ENCODE measurements at places on chromosomes 2 and 18. TPM values are rescaled to one million over a fixed set of nuclear protein-coding genes. Genes with fewer than 3 reads are reported as not detected.

- no peak overlapping the region for H3K4me3 ChIP-seq
- H3K27me3 ChIP-seq, result no peaks in the 10 kb centered on the region
- no peaks in the 10 kb centered on the region for H3K4me1 ChIP-seq
- no peak overlapping the region for H3K27ac ChIP-seq
Measured at GRCh38 chr2:99863903-99864270, 278.5 kb downstream of the AFF3 start.

- H3K27me3 ChIP-seq, result no peaks in the 10 kb centered on the region
- no peaks in the 10 kb centered on the region for H3K36me3 ChIP-seq
- DNase-seq, result no peak
- no peaks in the 10 kb centered on the region for H3K4me1 ChIP-seq
- no peak overlapping the region for H3K27ac ChIP-seq
Measured at GRCh38 chr2:195482010-195482409, 175.0 kb upstream of the SLC39A10 start.

- no peak for DNase-seq
- no peak overlapping the region for H3K27ac ChIP-seq
- H3K36me3 ChIP-seq, result no peaks in the 10 kb centered on the region
- no peaks in the 10 kb centered on the region for H3K4me1 ChIP-seq
- H3K27me3 ChIP-seq, result no peaks in the 10 kb centered on the region
Measured at GRCh38 chr2:171810422-171811244, 83.4 kb downstream of the SLC25A12 start.

DNA sequence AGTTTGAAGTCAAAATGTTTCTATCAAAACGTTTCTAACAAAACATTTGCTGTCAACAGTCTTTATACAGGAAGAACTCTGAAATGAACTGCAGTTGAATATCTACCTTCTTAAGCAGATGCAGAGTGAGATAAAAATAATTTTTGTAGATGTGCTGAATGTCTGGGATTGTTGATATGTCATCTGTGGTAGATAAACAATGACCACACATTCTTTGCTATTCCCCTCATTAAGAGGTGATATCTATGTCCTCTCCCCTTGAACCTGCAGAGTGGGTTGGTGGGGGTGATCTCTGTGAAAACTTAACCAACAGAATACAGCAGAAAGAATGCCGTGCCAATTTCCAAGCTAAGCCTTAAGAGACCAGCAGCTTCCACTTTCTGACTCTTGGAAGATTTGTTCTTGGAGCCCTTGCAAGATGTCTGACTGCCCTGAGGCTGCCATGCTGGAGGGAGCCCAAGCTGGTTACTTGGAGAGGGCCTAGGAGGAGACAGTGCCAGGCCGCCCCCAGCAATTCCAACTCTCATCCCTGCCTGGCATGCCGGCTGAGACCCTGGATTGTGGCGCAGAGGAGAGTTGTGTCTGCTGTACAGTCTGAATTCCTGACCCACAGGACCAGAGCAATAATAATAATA is 80.8 kb downstream of the COLEC12 start:
- H3K27me3 ChIP-seq, result no peaks in the 10 kb centered on the region
- peaks cover 3% of the 10 kb centered on the region for H3K4me1 ChIP-seq
- no peak overlapping the region for H3K27ac ChIP-seq
- no peaks in the 10 kb centered on the region for H3K36me3 ChIP-seq

GRCh38 chr18:75406491-75407445 is 20.7 kb downstream of the SMIM21 start:
- H3K4me3 ChIP-seq, result peak overlapping the region; percentile 4
- no peak for DNase-seq
- no peaks in the 10 kb centered on the region for H3K36me3 ChIP-seq
- no peak overlapping the region for H3K27ac ChIP-seq

GRCh38 chr2:42770288-42771131 is 6.6 kb upstream of the OXER1 start:
- no peaks in the 10 kb centered on the region for H3K27me3 ChIP-seq
- no peak overlapping the region for H3K4me3 ChIP-seq
- peak; percentile 44 for DNase-seq
- no peak overlapping the region for H3K27ac ChIP-seq
- H3K36me3 ChIP-seq, result no peaks in the 10 kb centered on the region

GRCh38 chr2:231063347-231063746 is 6.7 kb downstream of the PSMD1 start:
- H3K27ac ChIP-seq, result no peak overlapping the region
- peaks cover 3% of the 10 kb centered on the region for H3K4me1 ChIP-seq
- no peak for DNase-seq
- H3K27me3 ChIP-seq, result no peaks in the 10 kb centered on the region

DNA sequence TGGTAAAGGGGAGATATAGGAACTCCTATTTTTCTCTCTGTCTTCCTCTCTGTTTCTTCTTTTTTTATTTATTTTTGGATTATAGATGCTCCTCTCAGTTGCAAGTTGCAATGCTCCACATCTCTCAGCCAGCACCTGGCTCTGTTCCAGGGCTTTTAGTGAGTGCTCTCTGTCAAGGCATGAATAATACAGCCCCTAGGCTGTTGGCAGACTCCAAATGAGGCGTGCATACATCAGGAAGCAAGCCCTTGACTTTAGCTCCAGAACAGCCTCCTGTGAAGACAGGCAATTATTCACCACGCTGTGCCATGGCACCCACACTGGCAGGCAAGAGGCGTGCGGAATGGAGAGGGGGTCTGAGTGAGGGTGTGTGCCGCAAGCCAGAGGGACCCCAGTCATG is 228.1 kb upstream of the PXDN start:
- DNase-seq, result no peak

DNA sequence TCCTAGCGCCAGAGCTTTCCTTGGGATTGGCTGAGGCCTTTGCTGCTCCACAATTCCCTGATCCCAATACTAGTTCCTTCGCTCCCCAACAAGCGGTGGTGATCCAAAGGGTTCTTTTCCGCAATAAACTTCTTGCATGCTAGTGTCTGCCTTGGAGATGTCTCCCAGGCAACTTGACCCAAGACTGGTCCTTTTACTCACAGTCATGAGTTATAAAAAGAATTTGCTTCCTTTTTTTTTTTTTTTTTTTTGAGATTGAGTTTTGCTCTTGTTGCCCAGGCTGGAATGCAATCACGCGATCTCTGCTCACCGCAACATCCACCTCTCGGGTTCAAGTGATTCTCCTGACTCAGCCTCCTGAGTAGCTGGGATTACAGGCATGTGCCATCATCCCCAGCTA is 89.8 kb upstream of the SP3 start:
- H3K4me3 ChIP-seq, result no peak overlapping the region
- H3K4me1 ChIP-seq, result peaks cover 4% of the 10 kb centered on the region
- no peaks in the 10 kb centered on the region for H3K36me3 ChIP-seq
- no peak for DNase-seq
- no peak overlapping the region for H3K27ac ChIP-seq

- peaks cover 13% of the 10 kb centered on the region for H3K4me1 ChIP-seq
- H3K27me3 ChIP-seq, result no peaks in the 10 kb centered on the region
- H3K27ac ChIP-seq, result no peak overlapping the region
- H3K36me3 ChIP-seq, result no peaks in the 10 kb centered on the region
- no peak for DNase-seq
Measured at GRCh38 chr2:190535586-190535985, 1.1 kb upstream of the NEMP2 start.

- H3K4me1 ChIP-seq, result no peaks in the 10 kb centered on the region
- no peak overlapping the region for H3K4me3 ChIP-seq
- no peak for DNase-seq
- H3K36me3 ChIP-seq, result no peaks in the 10 kb centered on the region
- peaks cover 1% of the 10 kb centered on the region for H3K27me3 ChIP-seq
Measured at GRCh38 chr18:76335859-76336640, 159.0 kb downstream of the ZNF516 start.

GRCh38 chr2:158782136-158782535 is 13.0 kb upstream of the DAPL1 start:
- no peak overlapping the region for H3K27ac ChIP-seq
- no peaks in the 10 kb centered on the region for H3K4me1 ChIP-seq
- H3K4me3 ChIP-seq, result no peak overlapping the region
- DNase-seq, result no peak

GRCh38 chr2:164847981-164848741 is 6.5 kb upstream of the COBLL1 start:
- no peak for DNase-seq
- no peaks in the 10 kb centered on the region for H3K27me3 ChIP-seq
- H3K27ac ChIP-seq, result no peak overlapping the region
- no peaks in the 10 kb centered on the region for H3K36me3 ChIP-seq

DNA sequence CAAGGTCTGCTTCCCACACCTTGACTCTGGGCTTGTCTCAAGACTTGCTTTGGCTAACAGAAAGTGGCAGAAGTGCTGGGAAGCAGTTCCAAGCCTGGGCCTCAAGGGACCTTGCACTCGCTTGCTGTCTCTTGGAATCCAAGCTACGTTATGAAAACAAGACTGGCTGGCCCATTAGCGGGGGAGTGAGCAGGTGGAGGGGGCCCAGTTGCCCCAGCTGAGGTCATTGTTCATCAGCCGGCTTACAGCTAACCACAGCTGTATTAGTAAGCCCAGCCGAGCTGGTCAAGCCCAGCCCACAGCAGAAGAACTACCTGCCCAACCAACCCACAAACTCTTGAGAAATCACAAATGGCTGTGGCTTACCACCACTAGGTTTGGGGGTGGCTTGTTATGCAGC is 63.1 kb downstream of the MARCO start:
- H3K27me3 ChIP-seq, result no peaks in the 10 kb centered on the region
- no peak overlapping the region for H3K27ac ChIP-seq
- no peak for DNase-seq
- no peak overlapping the region for H3K4me3 ChIP-seq
- H3K36me3 ChIP-seq, result no peaks in the 10 kb centered on the region

- H3K4me1 ChIP-seq, result no peaks in the 10 kb centered on the region
- H3K4me3 ChIP-seq, result no peak overlapping the region
- H3K27me3 ChIP-seq, result no peaks in the 10 kb centered on the region
- DNase-seq, result no peak
- H3K36me3 ChIP-seq, result no peaks in the 10 kb centered on the region
Measured at GRCh38 chr18:53657257-53657656, 567.2 kb downstream of the MBD2 start.

DNA sequence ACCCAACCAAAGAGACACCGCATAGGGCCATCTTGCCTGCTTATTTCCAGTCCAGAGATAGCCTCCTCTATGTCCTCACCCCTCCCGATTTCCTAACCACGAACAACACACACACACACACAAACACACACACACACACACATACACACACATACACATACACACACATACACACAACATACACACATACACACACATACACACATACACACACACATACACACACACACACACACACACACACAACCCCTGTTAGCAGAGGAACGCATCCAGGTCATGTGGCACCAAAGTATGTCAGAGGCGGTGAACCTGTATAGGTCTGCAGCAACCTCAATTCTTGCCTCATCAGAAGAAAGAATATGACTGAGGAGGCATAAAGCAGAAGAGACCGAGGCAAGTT is 18.5 kb upstream of the DNER start:
- no peaks in the 10 kb centered on the region for H3K27me3 ChIP-seq
- no peak for DNase-seq
- no peak overlapping the region for H3K4me3 ChIP-seq
- no peak overlapping the region for H3K27ac ChIP-seq
- peaks cover 12% of the 10 kb centered on the region for H3K4me1 ChIP-seq
- no peaks in the 10 kb centered on the region for H3K36me3 ChIP-seq

GRCh38 chr2:239312081-239312511 is 88.7 kb downstream of the HDAC4 start:
- H3K4me3 ChIP-seq, result no peak overlapping the region
- H3K27ac ChIP-seq, result no peak overlapping the region
- no peaks in the 10 kb centered on the region for H3K27me3 ChIP-seq
- no peak for DNase-seq

DNA sequence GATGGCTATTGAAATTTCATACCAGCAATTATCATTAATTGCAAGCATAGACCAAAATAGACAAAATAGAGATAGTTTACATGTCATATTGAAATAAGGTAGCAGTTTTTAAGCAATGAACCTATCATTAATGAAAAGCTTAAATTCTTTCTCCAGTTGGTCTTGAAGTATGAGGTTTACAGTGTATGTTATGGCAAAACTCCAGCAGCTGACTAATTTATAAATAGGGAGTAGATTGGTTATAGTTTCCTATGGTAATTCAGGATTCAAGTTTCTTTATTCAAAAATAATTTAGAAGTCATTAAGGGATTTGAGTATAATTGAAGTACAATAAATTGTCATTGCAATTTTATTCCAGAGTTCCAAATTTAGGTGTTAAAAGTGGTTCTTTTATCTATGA is 69.6 kb upstream of the COL5A2 start:
- H3K27me3 ChIP-seq, result no peaks in the 10 kb centered on the region
- no peaks in the 10 kb centered on the region for H3K36me3 ChIP-seq
- H3K4me3 ChIP-seq, result no peak overlapping the region

- H3K36me3 ChIP-seq, result no peaks in the 10 kb centered on the region
- 0 out of 2 replicates have a peak, but pooled peaks cover 2% of the 10 kb centered on the region for H3K27me3 ChIP-seq
- H3K27ac ChIP-seq, result no peak overlapping the region
- H3K4me1 ChIP-seq, result peaks cover 2% of the 10 kb centered on the region
Measured at GRCh38 chr2:8586457-8587051, 95.3 kb upstream of the ID2 start.

DNA sequence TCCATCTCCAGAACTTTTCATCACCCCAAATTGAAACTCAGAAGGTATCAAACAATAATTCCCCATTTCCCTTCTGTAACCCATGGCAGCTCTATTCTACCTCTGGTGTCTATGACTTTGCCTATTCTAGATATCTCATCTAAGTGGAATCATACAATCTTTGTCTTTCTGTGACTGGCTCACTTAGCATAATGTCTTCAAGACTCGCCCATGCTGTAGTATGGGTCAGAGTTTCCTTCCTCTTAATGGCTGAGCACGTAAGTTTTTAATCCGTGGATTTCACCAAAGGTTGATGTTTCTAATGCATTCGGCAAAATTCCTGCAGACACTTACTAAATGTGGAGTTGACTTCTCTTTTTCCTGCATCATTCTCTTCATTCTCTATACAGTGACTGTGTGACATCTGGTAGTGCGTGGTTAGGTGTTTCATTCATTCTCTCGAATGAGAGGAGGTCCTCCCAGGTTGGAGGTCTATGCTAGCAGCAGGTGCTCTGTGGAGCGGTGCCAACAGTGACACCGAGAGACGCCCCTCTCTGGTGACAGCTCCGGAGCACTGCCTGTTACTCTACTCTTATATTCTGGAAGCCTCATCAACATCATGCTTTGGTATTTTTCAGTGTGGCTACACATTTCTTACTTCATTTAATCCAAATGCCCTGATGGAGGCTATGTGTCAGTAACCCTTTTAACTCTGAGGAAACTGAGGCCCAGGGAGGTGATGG is 50.1 kb downstream of the ATOH8 start:
- no peak overlapping the region for H3K27ac ChIP-seq
- no peaks in the 10 kb centered on the region for H3K4me1 ChIP-seq
- H3K36me3 ChIP-seq, result no peaks in the 10 kb centered on the region

GRCh38 chr18:58112174-58112573 is 68.1 kb downstream of the NEDD4L start:
- no peaks in the 10 kb centered on the region for H3K27me3 ChIP-seq
- no peaks in the 10 kb centered on the region for H3K36me3 ChIP-seq
- H3K27ac ChIP-seq, result no peak overlapping the region
- DNase-seq, result no peak
- no peak overlapping the region for H3K4me3 ChIP-seq

The CD8B gene
- polyA plus RNA-seq, result 0.63 TPM

The KLHL30 gene
- not detected for polyA plus RNA-seq

The FBXO36 gene
- polyA plus RNA-seq, result 3.4 TPM

The ACMSD gene
- not detected for polyA plus RNA-seq

The OR6B2 gene
- polyA plus RNA-seq, result not detected

The IL36RN gene
- not detected for polyA plus RNA-seq

The KCNS3 gene
- polyA plus RNA-seq, result 23.0 TPM

The CCDC85A gene
- 0.14 TPM for polyA plus RNA-seq

Measured in H1 (cell line).